Activated CD4-positive, alpha-beta T cell treated with anti-CD3 and anti-CD28 coated beads, Interleukin-2, amount 10 ng/mL, durations not matched to agents 7 days and 5 days (primary cell): ENCODE measurements at places on chromosomes 11 and 22. TPM values are rescaled to one million over a fixed set of nuclear protein-coding genes. Genes with fewer than 3 reads are reported as not detected.

DNA sequence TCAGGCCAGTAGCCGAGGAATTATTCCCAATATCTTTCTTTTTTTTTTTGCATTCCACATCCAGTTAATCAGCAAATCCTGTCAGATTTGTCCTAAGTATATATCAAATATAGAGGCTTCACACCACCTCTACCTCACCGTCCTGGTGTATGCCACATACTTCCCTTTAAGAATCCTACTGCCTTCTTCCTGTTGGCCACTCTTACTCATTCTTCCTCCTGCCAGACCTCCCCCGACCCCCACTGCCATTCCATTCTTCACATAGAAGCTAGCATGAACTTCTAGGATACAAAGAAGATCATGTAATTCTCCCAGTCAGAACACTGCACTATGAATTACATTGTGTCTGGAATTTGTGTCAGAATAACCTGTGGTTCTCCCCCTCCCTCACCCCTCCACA, 89.5 kb downstream of the TRIM44 start:
- DNase-seq: no peak

DNA sequence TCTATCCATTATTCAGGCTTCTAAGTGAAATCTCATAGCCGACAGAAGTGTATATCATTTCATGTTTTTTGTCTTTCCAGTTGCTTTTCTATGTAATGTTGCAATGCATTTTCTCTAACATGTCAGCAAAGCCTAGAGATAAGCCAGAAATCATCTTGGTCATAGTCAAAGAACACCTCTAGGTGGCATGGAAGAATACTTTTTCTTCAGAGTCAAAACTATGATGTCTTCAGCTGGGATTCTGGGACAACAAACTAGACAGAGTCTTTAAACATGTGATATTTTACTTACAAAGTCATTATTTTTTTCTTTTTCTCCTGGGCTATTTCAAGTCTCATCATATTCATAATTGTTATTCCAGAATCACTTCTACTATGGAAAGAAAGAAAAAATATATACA, 4.4 kb downstream of the GAS2 start:
- no peak for DNase-seq

GRCh38 chr11:45617871-45618601, 47.4 kb downstream of the CHST1 start:
- DNase-seq: no peak

- DNase-seq: no peak
These were observed 27.4 kb upstream of the MALAT1 start for GRCh38 chr11:65471447-65471891.

- no peak for DNase-seq
These were observed 886 bp upstream of the NIPSNAP1 start for GRCh38 chr22:29581799-29582198.

DNA sequence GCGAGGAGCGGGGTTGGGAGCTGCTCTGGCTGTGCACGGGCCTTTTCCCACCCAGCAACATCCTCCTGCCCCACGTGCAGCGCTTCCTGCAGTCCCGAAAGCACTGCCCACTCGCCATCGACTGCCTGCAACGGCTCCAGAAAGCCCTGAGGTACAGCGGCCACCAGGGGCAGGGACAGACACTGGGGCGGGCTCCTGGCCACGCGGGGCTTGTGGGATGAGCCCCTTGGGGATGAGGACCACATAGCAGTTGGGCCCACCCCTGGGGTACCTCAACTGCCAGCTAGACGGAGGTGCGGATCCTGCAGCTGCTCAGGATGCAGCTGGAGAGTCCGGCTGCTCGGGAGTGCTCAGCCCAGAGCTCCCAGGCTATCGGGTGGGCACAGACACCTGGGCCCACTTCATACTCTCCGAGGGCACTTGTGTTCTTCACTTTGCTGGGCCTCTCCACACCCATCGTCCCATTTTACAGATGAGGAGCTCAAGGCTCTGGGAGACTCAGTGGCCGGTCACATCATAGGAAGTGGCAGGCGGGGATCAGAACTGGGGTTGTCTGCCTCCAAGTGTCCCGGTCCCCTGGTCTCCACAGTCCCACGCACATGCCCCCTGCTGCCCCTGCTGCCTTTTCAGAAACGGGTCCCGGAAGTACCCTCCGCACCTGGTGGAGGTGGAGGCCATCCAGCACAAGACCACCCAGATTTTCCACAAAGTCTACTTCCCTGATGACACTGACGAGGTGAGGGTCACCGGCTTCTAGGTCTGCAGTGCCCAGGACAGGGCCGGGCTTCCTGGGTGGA, 77.6 kb downstream of the MYO7A start:
- no peak for DNase-seq

DNA sequence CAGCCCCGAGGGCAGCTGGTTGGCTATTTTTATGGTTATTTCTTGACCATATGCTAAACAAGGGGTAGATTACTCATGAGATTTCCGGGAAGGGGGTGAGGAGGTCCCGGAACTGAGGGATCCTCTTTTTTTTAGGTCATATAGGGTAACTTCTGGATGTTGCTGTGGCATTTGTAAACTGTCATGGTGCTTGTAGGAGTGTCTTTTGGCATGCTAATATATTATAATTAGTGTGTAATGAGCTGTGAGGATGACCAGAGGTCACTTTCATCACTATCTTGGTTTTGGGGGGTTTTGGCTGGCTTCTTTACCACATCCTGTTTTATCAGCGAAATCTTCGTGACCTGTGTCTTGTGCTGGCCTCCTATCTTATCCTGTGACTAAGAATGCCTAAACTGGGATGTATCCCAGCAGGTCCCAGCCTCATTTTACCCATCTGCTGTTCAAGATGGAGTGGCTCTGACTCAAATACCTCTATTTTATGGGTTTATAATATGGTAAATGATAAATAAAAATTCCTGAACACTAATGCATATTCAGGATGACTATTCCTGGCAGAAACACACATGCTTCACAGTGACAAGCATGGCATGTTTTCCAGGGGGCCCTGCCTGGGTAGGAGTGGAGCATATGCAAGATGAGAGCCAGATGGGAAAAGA, 11.2 kb downstream of the KREMEN1 start:
- no peak for DNase-seq

DNA sequence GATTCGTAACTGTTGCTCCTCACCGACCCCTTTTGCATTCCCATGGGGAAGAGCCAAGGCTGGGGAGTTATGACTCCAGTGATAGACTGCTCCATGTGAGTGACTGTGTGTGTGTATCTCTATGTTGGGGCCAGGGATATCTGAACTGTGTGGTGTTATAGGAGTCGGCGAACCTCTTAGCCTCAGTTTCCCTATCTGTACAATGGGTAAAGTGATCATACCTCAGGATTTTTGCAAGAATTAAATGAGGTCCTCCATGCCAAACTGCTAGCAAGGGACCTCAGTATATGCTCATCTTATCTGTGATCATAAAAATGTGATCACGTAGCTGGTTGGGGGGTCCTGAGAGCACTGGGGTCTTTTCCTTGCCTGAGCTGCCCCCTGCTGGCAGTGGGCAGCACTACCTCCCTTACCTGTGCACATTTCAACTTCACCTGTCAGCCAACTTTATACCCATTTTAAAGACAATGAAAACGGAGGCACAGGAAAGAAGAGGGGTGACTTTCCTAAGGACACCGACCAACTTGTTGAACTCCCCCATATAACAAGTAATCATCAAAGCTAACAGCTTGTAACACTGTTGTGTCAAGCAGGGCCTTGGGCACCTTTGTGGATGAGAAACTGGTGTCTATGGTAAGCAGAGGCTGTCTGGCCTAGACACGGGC, 1.4 kb upstream of the DPP3 start:
- DNase-seq: peak; percentile 17

DNA sequence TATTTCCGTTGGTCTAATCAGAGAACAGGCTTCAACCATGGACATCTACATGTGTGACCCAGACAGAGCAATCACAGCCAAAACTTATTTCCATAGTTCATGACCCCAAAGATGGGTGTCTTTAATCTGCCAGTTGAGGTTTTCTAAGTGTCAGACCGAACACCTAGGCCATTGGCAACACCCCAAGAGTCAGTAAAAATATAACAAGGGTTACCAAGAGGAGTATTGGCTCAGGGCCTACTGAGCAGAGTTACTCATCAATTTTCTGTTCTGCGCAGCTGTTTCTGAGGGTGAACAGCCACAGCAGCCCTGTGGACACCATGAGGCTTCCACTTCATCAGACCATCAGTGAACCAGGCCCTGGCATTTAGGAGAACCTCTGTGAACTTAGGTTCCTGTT, 18.8 kb downstream of the GUCD1 start:
- no peak for DNase-seq

DNA sequence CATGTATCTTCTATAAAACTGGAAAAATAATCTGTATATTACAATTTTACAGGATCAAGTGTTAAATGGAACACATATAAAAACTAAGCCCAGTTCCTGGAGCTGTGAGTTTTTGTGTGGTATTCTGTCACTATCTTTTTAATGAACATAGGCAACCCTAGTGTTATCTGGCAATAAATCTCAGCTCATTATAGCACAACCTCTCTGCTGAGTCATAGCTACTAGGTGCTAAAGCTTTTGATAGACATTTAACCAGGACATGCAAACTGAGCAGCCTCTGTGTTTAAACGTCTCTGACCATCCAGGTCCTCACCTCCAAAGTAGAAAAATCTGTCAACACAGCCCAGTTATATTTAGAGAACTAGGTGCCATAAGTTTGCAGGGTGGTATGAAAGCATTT, 91.0 kb upstream of the CARD18 start:
- DNase-seq: no peak

- DNase-seq: no peak
These were observed 152.7 kb upstream of the BLID start for GRCh38 chr11:122268601-122269130.

GRCh38 chr11:29093416-29094120, 923.3 kb downstream of the KCNA4 start:
- no peak for DNase-seq

DNA sequence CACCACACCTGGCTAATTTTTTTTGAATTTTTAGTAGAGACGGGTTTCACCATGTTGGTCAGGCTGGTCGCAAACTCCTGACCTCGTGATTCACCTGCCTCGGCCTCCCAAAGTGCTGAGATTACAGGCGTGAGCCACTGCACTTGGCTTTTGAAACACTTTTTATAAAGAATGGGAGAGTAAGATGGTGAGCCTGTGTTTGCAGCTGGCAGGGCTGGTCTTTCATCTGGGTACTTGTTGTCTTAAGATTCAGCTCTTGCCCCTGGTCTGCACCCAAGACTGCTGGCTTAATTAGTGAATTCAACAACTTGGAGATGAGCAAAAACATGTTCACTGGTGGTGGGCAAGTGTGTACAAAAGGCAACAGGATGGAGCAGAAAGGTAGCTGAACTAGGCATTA, 4.0 kb downstream of the TSPAN18 start:
- no peak for DNase-seq

The SPTBN2 gene
- 0.35 TPM for total RNA-seq

The HSPB2 gene
- not detected for total RNA-seq

The CBX7 gene
- total RNA-seq: 16.0 TPM

The PACSIN3 gene
- 2.2 TPM for total RNA-seq
